ENCODE measurements at places on chromosomes 1 and 21. TPM values are rescaled to one million over a fixed set of nuclear protein-coding genes. Genes with fewer than 3 reads are reported as not detected.

Gene ARHGEF10L
- total RNA-seq: 31.0 TPM

Gene KRTAP12-4
- not detected for total RNA-seq

GRCh38 chr1:53376742-53377437, 49.0 kb upstream of the LRP8 start:
- no peak for DNase-seq

Gene ZNF683
- total RNA-seq: not detected

DNA sequence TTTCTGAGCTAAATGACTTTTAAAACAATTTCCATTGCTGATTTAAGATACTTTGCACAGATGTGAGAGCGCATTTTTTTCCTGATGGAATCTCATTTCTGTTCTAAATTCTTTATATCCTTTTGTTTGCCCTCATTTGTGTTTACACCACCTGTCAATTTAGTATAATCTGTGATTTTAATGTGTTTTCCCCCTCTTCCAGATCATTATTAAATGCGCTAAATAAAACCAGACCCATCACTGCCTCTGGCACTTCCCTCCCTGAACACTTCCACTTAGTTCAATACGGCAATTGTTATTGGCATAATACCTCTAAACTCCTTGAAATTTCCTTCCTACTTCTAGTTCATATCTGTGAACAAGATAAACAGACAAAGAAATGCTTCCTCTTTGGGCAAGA, 186.9 kb upstream of the ADGRL2 start:
- DNase-seq: no peak

Gene ATAD3C
- total RNA-seq: not detected

Gene NHLH1
- total RNA-seq: not detected

GRCh38 chr1:46646844-46647243, 21.3 kb downstream of the ATPAF1 start:
- DNase-seq: no peak

Gene UBL4B
- total RNA-seq: not detected

DNA sequence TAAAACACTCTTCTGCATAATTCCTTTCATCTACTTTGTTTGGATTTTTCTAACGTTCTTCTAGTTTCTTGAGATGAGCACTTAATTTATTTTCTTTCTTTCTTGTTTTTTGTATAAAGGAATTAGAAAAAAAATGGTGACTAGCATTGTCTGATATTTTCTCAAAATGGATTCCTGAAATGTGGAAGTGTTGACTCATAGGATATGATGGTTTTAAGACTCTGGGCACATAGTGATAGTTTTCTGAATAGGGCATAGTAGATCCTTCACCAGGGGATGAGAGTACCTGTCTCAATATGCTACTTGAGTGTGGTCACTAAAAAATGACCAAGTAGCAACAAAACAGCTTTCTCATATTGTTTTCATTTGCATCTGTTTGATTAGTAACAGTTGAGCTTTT, 100.9 kb downstream of the PEX14 start:
- peak; percentile 6 for DNase-seq

DNA sequence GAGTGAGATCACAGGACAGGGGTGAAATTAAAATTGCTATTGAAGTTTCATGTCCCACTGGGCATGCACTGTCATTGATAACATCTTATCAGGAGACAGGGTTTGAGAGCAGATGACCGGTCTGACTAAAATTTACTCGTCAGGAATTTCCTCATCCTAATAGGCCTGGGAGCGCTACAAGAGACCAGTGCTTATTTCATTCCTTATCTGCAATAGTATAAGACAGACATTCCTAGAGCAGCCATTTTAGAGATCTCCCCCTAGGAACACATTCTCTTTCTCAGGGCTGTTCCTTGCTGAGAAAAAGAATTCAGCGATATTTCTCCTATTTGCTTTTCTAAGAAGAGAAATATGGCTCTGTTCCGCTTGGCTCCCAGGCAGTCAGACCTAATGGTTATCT, 181.4 kb upstream of the ETV3 start:
- DNase-seq: no peak

GRCh38 chr21:17709266-17709611, 96.5 kb upstream of the BTG3 start:
- DNase-seq: no peak

- DNase-seq: no peak
These were observed 269.7 kb downstream of the LMO4 start for GRCh38 chr1:87598429-87598828.

GRCh38 chr1:20141001-20141400, 1.9 kb downstream of the PLA2G2F start:
- DNase-seq: no peak

DNA sequence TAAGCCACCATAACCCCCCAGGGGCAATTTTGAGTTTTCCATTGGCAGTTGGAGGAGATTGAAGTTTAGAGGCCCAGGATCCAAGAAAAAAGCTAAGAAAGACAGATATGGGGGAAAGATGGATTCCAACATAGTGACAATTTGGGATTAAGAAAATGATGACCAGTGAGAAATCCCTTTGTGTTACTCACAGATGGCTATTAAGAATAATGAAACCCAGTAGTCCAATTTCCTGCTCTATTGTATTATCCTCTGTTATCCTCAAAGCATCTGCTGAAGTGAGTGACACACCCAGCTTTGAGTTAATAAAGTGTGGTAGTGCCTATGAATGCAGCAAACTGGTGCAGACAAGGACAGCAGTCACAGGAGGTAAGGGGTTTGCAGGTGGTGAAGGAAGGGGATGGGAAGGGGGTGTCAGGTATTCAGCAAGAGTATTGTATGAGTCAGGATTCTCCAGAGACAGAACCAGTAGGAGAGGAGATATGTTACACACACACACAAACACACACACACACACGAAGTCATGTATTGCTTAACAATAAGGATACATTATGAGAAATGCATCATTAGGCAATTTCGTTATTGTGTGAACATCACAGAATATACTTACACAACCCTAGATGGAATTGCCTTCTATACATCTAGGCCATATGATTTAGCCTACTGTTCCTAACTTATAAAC, 112.4 kb upstream of the VANGL1 start:
- no peak for DNase-seq

Gene ANKRD65
- total RNA-seq: not detected

Gene IVL
- total RNA-seq: not detected

DNA sequence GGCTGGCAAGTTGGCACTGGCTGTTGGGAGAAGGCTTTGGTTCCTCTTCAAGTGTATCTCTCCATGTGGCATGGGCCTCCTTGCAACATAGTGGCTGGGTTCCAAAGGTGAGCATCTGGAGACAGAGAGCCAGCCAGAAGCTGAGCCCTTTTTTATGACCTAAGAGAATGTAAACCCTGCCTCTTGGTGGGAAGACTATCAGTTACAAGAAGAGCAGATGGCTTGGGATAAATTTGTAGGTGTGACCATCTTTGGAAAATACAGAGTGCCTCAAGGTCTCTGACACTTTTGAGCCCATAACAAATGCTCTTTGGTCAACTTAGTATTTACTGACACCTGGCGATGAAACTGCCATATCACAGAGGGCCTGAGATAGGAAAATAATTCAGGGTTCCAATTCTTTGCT, 31.4 kb upstream of the PRELP start:
- no peak for DNase-seq

DNA sequence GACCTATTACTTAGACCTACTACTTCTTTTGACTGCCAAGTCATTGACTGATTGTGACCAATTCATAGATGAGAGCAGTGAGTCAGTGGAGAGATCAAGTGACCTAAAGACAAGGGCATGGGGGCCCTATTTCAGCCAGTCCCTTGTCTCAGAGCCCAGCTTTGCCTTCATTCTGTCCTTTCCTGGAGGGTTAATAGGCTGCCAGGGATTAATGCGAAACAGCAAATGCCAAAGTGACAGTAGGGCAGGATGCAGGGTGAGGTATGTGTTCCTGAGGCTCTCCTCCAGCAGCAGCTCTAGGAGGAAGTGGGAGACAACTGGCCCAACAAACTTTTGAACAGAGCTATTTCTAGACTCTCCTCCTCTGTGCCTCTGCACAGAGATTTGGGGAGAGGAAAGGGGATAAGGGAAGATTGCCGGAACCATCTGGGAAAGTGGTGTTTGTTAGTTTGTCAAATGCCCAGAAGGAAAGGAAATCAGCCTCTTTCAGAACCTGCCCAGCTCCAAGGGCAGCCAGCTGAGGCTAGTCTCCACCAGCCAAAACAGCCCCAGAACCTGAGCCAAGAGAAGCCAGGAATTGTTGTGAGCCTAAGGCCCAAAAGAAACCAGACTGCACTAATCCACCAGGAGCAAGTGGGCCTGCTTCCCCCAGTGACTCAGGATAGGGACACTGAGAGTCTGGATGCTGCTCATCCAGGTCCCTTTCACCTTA, 4.9 kb upstream of the S100A3 start:
- DNase-seq: no peak

DNA sequence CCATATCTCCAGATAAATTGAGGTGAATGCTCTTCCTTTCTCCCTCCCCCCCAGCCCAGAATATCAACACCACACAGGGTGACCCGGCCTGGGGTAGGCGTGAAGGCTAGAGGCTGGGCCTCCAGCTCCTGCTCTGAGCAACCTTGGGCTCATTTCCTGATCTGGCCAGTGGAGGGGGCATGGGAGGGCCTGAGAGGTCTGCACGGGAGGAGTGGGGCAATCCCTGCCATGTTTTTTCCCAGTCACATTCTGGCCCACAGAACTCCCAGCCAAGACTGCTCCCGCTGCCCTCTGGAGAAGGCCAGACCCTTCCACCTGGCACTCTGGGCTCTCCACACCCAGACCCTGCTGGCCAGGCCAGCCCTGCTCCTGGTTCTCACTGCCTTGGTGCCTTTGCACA, 3.9 kb downstream of the CLDN19 start:
- no peak for DNase-seq

- DNase-seq: peak; percentile 75
These were observed 237.0 kb downstream of the MRPL39 start for GRCh38 chr21:25370311-25370744.

Gene SH2D2A
- not detected for total RNA-seq

Gene CC2D1B
- total RNA-seq: 24.6 TPM

DNA sequence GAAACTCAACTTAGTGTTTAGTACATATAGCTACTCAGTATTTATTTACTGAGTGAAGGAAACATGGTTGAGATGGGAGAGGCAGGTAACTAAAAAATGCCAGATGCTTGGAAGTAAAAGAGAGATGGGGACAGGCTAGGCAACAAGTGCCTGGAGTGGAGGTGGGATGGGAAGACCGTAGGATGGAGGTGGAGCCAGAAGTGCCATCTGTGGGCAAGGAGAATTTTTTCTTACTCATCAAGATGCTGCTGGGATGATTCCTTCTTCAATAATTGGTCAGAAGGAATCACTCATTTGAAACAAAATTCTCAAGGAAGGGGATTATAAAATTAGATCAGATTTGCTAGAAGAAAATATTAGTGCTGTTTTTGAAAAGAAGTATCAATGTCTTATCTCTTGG, 72.9 kb downstream of the IFI44 start:
- DNase-seq: no peak

Gene SELENBP1
- total RNA-seq: not detected

GRCh38 chr1:177243773-177244172, 73.0 kb downstream of the BRINP2 start:
- DNase-seq: no peak

Gene GPN2
- 16.1 TPM for total RNA-seq

- no peak for DNase-seq
These were observed 37.5 kb upstream of the PLA2G2C start for GRCh38 chr1:20223551-20224419.

DNA sequence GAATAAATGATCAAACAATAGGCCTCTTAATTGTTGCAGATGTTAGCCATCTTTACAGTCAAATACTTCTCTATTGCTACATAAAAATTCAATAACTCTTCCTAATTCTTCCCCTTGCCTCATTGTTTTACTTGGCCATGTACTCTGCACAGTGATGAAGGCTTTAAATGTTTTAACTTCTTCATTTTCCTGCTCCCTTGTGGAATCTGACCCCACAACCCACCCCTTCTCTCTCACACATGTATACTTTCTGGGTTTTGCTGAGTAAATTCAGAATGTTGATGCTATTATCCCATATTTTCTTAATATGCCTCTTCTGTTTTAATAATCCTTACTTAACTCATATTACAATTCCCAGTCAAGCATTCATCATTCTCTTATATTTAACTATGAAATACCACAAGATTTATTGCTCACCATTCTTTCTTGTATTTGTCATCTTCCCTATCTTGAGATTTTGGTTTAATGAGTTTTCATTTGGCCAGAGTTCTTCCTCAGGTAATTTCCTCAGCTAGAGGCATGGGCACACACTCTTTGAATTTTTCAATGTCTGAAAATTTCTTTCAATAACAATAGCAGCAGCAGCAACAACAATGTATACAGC, 327.8 kb upstream of the USP24 start:
- no peak for DNase-seq

Gene IARS2
- total RNA-seq: 103 TPM

GRCh38 chr1:164958982-164959768, 397.3 kb downstream of the LMX1A start:
- DNase-seq: no peak

DNA sequence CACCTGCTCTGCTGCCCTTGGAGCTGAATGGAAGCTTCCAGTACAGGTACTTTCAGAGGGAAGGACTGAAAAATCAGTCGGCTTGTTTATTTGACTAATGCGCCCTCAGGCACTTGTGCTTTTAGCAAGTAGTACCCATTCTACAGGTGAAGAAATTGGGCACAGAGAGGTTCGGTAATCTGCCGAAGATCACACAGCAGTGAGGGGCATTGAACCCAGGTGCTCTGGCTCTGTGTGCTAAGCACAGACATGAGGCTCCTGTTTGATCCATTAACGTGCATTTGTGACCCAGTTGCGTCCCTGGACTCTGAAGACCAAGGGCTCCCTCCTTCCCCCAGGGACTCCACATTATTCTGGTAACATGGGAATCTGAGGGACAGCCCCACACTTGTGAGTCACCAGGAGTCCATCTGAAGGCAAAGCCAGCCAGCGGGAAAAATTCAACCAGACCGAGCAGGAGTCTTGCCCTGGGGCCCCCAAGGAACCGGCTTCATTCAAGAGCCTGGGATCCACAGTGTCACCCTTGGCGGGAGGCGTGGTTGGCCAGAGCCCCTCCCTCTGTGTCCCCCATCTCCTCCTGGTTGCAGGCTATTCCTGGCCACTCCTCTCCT, 192.4 kb upstream of the ARHGEF16 start:
- DNase-seq: no peak

DNA sequence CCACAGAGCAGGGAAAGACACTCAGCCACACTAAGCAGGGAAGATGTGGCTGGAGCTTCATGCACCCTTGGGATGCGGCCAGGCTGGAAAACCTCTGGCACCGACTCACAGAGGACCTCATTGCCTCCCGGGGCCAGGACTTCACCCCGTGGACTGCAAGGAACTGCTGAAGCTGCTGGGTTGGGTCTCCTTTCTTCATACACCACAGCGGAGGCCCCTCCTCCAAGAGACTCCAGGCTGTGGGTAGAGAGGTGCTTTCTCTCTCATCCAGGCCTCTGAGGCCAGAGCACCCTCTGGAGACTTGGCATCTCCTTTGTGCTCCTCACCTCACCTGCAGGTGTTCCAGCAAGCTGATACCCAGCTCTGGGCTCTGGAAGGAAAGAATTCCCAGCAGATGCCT, 76.0 kb upstream of the EDN2 start:
- DNase-seq: no peak

GRCh38 chr1:107552781-107553180, 411.9 kb downstream of the NTNG1 start:
- DNase-seq: no peak

Gene ARHGAP30
- not detected for total RNA-seq

Gene DNAJC28
- total RNA-seq: not detected

All from Caki2 (cell line).